ENCODE measurements at places on chromosomes 4 and X. TPM values are rescaled to one million over a fixed set of nuclear protein-coding genes. Genes with fewer than 3 reads are reported as not detected.

- no peak for DNase-seq
Measured at GRCh38 chrX:141662781-141663180, 35.8 kb downstream of the SPANXD start.

DNA sequence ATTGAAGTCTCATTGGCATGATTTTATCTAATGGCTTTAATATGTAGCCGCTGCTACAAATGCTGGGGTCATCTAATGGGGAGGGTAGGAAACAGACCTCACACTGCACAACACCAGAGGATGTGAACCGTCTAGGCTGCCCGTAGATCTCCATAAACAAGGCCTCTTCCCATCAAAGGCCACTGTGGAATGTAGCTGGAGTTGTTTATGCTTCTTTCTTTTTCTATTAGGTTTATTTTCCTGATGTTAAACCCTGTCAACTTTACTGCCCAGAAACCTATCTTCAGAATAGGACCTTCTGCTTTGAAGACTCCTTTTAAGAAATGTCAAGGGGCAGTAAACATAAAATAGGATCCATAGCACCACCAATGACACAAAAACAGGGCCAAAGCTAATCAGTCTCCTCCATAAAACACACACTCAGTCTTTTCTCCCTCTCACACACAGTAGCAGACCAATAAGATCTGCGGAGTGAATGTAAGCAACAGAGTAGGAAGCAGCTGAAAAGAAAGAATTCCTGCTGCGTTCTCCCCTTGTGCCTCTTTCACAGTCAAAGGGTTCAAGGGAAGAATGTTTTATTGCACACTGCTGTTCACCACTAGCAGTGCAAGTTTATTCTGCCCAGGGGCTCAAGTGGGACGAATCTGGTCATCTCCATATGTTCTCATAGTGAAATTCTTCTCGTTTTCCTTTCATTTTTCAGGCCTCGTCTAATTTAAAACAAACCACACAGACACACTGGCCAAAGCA is 72.2 kb downstream of the MAML3 start:
- no peak for DNase-seq

DNA sequence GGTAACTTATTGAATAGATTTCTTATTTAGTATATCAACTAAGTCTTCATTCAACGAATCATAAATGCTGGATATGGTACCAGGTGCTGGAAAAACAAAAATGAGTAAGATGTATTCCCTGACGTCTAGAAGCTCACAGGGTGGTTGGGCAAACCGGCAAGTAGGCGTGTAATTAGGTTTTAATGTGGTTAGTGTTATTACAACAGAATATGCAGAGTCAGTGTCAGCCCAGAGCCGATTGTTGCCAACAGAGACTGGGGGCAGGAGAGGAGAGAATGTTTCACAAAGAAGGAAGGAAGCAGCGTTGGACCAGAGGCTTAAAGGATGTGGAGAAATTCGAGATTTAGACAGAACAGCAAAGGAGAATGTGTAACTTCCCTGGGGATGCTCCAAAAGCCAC is 111.7 kb downstream of the TENM3 start:
- no peak for DNase-seq

- DNase-seq: no peak
Measured at GRCh38 chrX:72107841-72108595, 23.7 kb downstream of the RTL5 start.

GRCh38 chr4:52477191-52477780 is 181.8 kb downstream of the USP46 start:
- no peak for DNase-seq

The UCP1 gene
- not detected for total RNA-seq

GRCh38 chr4:81756973-81757372 is 285.3 kb upstream of the RASGEF1B start:
- no peak for DNase-seq

- no peak for DNase-seq
Measured at GRCh38 chr4:17323554-17324385, 188.1 kb downstream of the QDPR start.

The ESX1 gene
- total RNA-seq: not detected
